ENCODE measurements at places on chromosomes 6 and 20.

- DNase-seq, result no peak
These were observed 696.3 kb upstream of the SLC35B3 start for GRCh38 chr6:9131616-9132015.

DNA sequence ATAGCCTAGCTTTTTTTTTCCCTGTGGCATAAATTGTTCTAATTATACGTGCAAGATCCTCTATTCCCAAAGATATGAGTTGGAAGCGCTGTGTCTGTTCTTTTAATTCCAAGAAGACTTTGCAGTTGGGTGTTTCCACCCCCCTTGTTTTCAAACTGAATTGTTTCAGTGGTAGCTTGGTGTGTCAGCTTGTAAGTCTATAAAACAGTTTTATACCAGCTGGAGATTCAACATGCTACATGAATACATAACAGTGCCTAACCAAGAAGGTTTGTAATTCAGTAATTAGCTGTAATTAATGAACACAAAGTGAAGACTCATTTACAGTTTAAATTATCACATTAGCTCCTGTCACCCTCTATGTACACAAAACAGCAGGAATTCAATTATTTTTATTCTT is 154.0 kb downstream of the ZNF217 start:
- no peak for DNase-seq

- no peak for DNase-seq
These were observed 3.1 kb upstream of the OSBPL2 start for GRCh38 chr20:62235001-62235776.

DNA sequence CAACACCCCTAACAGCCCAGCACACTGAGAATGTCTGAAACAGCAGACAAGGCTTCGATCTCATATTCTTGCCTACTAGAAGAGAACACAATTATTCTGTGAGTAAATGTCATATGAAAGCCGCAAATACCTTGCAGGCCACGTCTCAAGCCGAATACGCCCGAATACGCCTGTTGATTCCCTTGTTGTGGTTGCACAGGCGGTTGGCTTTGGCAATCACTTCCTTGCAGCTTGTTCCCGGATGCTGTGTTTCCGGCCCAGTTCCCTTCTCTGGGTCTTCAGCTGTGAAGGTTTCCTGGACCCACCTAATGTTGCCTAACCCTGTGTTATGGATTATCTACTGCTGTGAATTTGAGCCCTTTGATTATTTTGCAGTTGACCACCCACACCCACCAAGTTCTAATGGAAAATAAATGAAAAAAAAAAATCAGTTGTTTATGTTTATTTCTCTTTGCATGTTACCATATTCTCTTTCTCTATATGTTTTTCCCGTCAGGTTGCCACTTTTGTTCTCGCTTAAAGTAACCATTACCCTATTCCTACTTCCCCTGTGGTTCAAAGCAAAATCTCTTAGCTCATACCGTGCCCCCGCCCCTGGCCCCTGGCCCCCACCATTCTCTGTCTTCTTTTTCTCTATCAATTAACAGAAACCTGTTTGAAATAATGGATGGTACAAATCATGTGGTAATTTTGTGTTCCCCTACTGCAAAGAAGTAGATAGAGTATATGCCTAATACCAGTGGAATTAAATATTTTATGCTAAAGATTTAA is 172.4 kb downstream of the ADGB start:
- DNase-seq, result no peak

GRCh38 chr6:53059648-53060589 is 5.3 kb upstream of the FBXO9 start:
- DNase-seq, result no peak

GRCh38 chr6:73722318-73723060 is 26.5 kb downstream of the CD109 start:
- DNase-seq, result no peak

GRCh38 chr20:14879020-14879697 is 541.7 kb upstream of the FLRT3 start:
- no peak for DNase-seq

GRCh38 chr6:38341496-38341895 is 298.2 kb downstream of the BTBD9 start:
- no peak for DNase-seq

- DNase-seq, result no peak
These were observed 4.1 kb upstream of the MOXD1 start for GRCh38 chr6:132405143-132405915.

DNA sequence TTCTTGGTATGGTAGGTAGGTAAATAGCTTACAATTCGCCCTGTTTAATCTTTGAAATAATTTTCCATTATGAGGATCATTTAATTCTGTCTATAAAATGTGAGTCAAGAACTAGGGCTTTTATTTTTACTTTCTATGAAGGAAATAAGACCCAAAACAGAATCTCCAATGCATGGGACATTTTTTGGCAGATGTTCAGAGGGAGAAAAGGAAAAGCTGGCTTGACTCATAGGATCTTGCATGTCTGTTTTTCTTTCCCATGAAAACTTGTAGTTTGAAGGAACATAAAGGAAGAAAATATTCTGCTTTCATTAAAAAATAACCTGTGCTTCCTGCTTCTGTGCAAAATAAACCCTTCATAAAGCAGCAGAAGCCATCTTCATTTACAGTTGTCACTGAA is 143.1 kb upstream of the INSM1 start:
- DNase-seq, result no peak

DNA sequence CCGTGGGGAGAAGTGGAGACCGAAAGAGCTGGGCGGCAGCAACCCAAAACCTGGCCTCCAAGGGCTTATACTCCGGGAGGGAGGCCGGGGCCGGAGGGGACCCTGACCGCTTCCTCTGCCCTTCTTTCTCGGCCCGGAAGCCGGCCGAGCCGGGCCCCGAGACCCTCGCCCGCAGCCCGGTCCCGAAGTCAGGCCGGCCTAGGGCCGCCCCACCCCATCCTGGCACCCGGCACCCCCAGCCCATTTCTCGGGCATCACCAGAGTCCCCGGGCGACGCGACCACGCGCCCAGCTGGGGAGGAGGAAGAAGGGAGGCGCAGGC is 572 bp upstream of the ZDHHC14 start:
- no peak for DNase-seq

Data from activated naive CD4-positive, alpha-beta T cell (primary cell).